Brain pericyte (primary cell): ENCODE measurements at places on chromosomes 5 and 9.

DNA sequence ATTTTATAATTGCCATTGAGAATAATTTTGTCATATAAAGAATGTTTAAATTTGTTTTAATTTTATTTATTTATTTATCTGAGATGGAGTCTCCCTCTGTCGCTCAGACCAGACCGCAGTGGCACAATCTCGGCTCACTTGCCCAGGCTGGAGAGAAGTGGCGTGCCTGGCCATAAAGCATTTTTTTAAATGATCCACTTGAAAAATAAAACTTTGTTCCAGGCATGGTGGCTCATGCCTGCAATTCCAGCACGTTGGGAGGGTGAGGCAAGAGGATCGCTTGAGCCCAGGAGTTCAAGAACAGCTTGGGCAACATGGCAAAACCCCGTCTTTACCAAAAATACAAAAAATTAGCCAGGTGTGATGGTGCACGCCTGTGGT is 2.1 kb upstream of the SIT1 start:
- DNase-seq, result no peak

- no peak for DNase-seq
Observed at GRCh38 chr9:4243877-4244812, 55.7 kb downstream of the GLIS3 start.

DNA sequence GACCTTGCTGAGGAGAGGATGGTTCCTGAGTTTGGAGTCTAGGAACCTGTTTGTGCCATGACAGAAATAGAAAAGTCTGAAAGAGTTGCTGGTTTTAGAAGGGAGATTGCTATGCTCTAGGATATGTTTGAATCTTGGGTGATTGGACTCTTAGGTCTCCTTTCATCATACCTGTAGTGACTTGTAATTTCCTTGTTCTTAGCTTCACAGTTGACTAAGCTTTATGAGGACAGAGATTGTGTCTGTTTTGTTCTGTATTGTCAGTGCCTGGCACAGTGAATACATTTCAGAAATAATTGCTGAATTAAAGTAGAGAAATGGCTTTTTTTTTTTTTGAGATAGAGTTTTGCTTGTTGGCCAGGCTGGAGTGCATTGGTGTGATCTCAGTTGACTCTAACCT is 31.5 kb downstream of the GAPVD1 start:
- no peak for DNase-seq

- DNase-seq, result no peak
Observed at GRCh38 chr5:73298251-73298771, 125.3 kb downstream of the TMEM174 start.

DNA sequence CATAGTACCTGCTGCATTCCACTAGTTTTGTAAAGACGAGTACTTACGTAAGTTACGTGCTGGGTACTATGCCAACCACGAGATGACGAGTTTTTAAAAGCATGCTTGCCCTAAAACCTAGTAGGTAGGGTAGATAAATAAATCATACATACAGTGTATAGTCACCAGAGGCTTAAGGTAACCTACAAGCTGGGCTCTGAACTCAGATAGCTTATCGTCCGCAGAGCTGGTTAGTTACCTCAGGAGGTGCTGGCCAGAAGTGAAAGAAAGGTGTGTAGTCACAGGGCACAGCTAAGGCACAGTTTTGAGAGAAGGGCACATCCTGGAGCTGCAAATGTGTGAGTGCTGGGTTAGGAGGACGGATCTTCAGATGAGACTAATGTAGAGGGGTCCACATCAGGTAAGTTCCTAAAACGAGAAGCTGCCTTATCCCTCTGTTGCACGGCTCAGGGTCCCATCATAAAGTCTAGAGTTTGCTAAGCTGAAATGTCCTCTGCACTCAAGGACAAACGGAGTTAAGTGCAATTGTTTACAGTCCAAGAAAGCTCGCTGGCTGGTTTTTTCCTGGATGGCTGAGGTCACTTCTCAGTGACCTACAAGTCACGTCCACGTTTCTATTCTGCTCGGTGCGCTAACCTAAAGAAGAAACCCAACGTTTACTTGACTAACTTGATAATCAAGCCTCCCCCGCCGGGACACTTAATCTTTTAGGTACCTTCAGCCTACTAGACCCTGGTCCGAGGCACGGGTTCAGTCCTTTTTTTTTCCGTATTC is 1.1 kb upstream of the SNX24 start:
- no peak for DNase-seq

DNA sequence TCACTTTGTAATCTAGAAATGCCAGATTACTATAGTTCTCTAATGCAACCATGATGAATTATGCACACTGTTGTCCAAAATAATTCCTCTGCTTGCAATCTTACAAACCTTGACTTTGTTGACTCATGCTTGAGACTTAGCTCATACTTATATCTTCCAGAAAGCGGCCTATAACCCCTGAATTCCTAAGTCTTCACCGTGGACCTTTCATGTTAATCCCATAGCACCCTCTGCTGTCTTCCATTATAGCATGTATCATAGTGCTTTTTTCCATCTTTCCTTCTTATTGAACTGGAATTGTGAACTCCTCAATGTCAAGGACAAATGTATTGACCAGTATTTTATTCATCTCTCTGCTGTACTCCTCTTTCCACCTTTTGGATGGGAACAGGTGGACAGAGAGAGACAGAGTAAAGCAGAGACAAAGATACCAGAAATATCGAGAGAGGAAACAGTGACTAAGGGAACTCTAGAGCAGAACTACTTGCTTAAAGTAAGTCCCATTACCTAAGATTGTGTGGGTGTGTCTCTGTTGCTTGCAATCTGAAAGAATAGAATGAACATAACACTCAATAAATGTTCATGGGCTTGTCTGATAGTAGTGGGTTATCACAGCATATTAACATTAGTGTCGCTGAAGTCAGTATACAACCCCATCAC is 110.0 kb downstream of the LURAP1L start:
- no peak for DNase-seq

- DNase-seq, result no peak
Observed at GRCh38 chr9:137336735-137337134, 34.7 kb upstream of the NRARP start.

DNA sequence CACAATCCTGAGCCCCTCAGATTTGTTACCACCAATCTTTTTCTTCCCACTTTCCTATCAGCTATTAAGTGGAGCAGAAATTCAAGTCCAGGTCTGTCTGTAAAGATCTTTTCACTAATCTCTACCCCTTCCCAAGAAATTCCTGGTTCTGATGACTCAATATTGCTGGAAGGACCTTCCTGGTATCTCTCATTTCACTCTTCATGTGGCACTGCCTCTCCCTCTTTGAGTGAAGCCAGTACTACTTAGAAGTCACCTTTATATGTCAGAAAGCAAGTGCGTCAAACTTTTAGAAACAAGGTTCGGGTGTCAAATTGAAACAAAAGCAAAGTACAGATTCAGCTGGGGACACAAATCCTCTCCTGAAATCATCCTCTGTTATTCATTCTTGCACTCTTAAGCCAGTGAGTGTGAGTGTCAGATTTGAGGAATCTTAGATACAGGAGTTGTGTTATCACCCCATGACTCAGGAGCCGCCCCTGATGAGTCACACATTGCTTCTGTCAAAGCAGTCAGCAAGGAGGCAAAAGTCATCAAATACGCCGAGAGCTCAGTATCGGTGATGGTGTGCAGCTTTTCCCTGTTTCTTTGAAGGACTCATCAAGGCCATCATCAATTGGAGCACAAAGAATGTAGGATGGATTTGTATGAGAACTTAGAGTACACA is 313.0 kb downstream of the CETN3 start:
- no peak for DNase-seq

- no peak for DNase-seq
Observed at GRCh38 chr9:111456529-111456928, 27.7 kb downstream of the ECPAS start.

GRCh38 chr5:134580001-134580460 is 52.6 kb downstream of the SAR1B start:
- no peak for DNase-seq

DNA sequence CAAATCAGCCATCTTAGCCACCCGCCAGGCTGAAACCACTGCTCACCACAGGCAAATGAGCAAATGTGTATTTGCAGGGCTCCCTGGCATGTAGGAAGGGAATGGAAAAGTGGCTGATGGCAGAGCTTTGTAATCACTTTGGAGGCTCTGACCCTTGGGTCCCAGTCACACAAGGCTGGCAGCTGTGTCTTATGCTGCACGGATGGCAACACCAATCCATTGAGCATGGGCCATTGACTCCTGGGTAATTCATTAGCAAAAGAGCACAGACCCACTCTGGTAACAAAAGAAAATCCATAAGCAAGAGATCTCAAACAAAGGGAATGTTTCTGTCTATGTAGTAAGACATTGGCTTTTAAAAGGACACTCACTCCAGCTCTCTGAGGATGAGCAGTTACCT is 57.6 kb downstream of the SPOCK1 start:
- DNase-seq, result no peak

- DNase-seq, result no peak
Observed at GRCh38 chr5:54049144-54049543, 261.2 kb downstream of the ARL15 start.

- DNase-seq, result no peak
Observed at GRCh38 chr5:64040490-64040889, 78.2 kb upstream of the HTR1A start.

GRCh38 chr9:121156263-121156731 is 45.4 kb downstream of the RAB14 start:
- DNase-seq, result no peak

DNA sequence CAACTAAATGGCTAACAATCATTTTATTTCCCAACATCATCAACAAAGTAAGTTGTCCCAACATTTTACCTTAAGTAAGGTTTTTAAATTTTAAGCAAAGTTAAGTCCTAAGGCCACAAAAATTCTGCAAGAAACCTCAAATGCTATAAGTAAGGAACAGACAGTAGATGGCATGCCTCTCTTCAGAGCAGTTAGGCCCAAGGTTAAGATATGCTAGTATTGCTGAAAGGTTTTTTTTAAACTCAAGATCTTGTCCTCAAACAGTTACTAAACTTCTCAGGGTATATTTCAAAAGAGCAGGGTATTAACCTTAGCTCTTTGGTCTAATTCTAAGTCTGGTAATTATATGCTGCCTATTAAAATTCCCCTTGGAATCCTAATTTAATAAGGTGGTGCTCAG is 35.1 kb downstream of the PJA2 start:
- no peak for DNase-seq

- DNase-seq, result no peak
Observed at GRCh38 chr9:95363051-95363841, 45.7 kb upstream of the FANCC start.

GRCh38 chr5:5298068-5298633 is 124.3 kb upstream of the ICE1 start:
- DNase-seq, result no peak

GRCh38 chr9:15714746-15715145 is 161.9 kb downstream of the CCDC171 start:
- DNase-seq, result no peak

DNA sequence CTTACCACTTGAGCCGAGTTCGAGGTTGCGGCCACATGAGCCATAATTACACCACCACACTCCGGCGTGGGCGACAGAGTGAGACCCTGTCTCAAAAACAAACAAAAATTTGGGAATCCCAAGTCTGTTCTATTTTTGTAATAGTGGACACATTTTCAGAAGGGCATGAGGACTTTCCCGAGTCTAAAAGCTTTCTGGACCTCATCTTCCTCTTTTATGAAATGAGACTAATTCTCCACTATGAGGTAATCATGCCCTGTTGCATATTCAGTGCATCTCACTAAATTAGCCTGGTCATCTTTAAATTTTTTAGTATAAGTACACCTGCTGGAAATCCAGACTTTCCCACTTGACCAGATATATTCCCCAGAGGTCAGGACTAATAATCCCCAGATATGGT is 55.7 kb downstream of the GGTA1 start:
- DNase-seq, result no peak

DNA sequence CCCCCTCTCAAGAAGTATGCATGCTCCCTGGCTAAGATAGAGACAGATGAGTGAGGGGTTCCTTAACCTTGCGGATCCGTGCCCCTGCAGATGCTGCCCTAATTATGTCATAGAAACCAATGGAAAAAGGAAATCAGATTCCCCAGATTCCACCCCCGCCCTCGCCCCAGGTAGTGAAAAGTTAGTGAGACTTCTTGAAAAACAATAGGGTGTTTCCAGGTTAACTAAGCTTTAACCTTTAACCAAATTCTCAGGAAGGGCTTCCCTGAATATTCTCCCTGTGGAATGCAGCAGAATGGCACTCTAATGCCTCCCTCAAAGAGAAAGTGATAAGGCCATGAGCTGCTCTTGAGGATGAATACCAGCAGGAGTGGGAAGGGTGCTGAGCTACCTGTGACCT is 116.0 kb upstream of the RANBP3L start:
- no peak for DNase-seq

GRCh38 chr9:114913656-114914055 is 16.7 kb downstream of the TNFSF8 start:
- DNase-seq, result no peak

DNA sequence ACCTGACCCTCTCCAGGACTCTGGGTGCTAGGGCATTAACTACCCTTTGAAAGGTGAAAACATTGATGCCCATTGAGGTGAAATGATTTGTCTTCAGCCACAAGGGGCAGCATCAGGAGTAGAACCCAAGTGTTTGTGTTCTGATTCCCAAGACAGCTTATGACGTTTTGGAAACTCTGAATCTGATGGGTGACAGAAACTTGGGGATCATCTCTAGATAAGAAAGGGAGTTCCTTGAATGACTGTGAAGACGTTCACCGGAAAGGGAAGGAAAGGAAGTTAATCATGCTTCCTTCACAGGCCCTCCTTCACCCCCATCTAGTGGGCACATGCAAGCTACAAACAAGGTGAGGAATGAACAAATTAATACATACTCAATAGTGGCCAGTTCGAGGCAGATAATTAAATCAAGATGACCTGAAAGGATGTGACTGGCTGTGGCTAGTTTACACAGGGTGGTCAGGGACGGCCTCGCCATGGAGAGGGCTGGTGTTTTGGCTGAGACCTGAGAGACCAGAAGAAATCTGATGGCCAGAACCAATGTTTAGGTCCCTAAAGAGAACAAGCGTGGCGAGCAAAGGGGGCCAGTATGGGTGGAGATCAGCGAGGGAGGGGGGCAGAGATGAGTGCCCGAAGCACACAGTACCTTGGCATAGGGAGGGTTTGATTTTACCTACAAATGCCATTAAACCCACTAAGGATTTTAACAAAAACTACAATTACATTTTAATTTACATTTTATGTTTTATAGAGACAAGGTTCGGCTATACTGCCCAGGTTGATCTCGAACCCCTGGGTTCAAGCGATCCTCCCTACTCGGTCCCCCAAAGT is 937 bp upstream of the SLC26A2 start:
- no peak for DNase-seq

DNA sequence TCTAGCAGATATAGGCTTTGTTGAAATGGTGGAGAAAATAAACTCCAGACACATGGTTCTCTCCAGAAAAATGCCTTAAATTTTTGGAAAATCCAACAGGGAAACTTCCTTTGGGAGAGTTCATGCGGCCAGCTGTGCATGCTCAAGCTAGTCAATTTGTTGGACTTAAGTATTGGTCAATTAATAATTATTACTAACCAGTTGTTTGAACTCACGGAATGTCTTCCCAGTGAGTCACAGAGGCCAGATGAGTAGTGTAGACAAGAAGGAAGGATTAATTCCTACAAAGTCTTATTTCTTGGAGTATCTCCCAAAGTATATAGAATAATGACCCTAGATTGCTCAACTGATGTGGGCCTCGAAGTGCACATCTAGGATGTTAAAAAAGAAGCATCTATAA is 103.6 kb downstream of the MACIR start:
- no peak for DNase-seq

GRCh38 chr9:4506490-4506889 is 16.2 kb downstream of the SLC1A1 start:
- DNase-seq, result no peak
